ENCODE measurements at places on chromosomes 16 and 17.

DNA sequence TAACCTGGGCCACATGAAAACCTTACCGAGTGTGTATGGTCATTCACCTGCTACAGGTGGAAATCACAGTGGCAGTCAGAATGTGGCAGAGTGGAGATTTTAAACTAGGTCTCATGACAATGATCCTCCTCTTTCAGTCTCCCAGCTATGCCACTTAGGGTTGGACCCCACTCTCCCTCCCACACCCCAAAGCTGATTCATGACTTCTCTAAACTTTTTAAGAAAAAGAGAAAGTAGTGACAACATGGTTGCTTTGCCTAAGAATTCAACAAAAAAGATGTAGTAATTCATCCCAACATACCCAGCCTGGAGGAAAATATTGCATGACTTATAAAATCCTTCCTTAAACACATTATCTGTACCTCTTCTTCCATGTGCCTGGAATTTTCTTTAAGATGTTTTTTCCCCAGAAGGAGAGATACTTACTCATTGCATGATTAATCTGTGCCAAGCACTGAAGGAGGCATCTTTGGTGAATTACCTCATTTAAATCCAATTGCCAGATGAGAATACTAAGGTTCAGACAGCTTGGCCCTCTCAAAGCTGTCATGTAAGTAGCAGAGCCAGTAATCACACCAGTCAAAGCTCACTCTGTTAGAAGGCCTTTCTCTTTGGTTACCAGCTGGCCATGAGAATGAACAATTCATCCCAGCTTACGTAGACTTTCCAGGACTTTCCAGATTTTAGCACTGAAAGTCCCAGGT lies 119.9 kb downstream of the COPRS start:
- no peak for DNase-seq

DNA sequence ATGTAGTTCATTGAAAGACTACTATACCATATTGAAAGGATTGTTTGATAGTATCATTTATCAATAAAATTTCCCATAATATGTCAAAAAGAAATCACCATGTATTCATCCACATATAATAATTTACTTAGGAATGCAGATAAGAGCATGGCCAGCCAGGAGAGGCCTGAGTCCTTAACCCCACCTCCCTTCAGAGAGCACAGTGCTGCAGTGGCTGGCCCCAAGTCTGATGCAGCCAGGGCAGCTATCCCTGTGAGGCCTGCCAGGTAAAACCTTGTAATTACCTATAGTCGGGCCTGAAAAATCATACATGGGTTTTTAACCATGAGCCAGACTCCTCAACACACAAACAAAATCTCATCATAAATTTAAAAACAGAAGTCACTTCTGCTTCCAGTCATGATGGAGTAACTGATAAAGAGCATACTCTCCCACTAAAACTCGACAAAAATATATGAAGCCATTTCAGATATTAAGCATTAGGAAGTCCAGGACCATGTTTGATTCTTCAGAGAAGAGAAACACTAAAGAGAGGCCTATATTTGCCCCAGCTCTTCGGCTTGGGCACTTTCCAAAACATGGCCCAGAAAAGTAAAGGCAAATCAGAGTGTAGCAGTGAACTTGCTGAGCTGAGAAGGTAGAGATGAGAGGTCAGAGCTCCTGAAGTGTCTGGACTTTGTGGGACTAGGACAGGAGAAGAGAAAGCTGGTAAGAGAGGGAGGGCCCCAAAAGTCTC lies 40.9 kb upstream of the CCNF start:
- DNase-seq, result no peak

GRCh38 chr17:78407387-78408000 lies 29.0 kb downstream of the PGS1 start:
- DNase-seq, result no peak

GRCh38 chr17:75138519-75138918 lies 7.0 kb upstream of the NT5C start:
- no peak for DNase-seq

GRCh38 chr17:60141111-60142018 lies 8.4 kb upstream of the CA4 start:
- no peak for DNase-seq

DNA sequence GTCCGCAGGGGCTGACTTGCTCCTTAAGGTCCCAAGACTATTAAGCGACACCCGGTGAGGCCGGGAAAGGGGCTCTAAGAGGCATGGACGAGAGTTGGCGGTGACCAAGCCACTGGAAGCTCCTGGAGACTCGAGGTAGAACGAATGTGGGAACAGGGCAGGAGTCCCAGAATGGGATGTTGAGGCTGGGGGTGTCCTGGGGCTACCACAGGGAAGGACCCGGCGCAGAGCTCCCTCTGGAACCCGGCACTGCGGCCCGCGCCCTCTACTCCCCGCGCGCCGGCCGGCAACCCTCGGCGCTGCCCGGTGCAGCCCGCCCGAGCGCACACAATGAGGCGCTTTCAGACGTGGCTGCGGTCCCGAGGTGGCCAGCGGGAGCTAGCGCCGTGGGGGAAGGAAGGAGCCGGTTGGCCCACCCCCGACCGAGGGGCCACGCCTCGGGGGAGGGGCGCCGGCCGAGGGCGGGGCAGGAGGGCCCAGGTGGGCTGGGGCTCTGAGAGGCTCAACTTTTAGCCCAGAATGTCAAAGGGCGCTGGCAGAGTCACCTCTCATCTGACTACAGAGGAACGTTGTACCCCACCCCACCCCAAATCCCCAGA lies at the start of gene CHST6:
Gene CHST6, minus strand, starts transcription at position 366 of the 599 bp plus-strand sequence. CDS start 15,613 bp downstream, outside the sequence.
- DNase-seq, result peak; percentile 76

GRCh38 chr16:88369447-88370008 lies 13.2 kb upstream of the ZNF469 start:
- DNase-seq, result peak; percentile 9

- DNase-seq, result no peak
Measured at GRCh38 chr17:2418572-2418971, 17.7 kb upstream of the MNT start.

Measured in right hindlimb (tissue), 1 donor.